ENCODE measurements at places on chromosomes 2 and 18.

DNA sequence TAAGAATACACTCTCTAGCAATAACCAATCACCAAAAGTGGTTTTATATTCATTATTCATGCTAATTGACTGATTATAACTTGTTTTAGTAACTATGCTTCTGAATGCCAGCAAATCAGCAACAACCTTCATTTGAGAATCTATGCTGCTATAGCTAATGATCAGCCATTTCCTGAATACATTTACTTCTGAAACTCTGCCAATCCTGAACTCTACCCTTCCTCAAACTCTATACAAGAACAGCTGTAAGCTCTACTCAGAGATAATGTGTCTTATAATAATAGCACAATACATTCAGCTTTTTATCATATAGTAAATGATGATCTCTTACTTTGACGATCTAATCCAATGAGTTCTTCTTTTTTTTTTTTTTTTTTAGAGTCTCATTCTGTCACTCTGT lies 85.7 kb upstream of the EPAS1 start:
- no peak for DNase-seq

- no peak for DNase-seq
Observed at GRCh38 chr2:205500065-205500464, 182.2 kb upstream of the NRP2 start.

- DNase-seq = no peak
Observed at GRCh38 chr2:222576171-222577081, 79.5 kb downstream of the FARSB start.

GRCh38 chr2:43939695-43940256 lies 56.0 kb downstream of the LRPPRC start:
- no peak for DNase-seq

DNA sequence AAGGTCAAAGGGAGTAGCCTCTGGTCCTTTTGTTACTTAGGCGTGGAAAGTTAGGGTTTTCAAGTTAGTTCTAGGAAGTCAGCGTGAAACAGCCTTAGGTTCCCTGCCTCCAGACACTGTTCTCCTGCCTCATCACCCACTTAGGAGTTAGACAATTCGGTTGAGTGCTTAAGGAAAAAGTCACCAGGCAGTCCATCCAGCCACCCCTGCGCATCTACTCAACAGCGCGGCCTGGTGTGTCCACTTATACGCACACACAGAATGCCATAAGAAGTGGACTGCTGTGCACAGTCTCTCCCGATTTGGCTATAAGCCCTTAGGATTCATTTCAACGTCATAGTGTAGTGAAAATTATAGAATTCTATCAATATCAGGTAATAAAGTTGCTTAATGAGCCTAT lies 470.8 kb upstream of the TNP1 start:
- no peak for DNase-seq

DNA sequence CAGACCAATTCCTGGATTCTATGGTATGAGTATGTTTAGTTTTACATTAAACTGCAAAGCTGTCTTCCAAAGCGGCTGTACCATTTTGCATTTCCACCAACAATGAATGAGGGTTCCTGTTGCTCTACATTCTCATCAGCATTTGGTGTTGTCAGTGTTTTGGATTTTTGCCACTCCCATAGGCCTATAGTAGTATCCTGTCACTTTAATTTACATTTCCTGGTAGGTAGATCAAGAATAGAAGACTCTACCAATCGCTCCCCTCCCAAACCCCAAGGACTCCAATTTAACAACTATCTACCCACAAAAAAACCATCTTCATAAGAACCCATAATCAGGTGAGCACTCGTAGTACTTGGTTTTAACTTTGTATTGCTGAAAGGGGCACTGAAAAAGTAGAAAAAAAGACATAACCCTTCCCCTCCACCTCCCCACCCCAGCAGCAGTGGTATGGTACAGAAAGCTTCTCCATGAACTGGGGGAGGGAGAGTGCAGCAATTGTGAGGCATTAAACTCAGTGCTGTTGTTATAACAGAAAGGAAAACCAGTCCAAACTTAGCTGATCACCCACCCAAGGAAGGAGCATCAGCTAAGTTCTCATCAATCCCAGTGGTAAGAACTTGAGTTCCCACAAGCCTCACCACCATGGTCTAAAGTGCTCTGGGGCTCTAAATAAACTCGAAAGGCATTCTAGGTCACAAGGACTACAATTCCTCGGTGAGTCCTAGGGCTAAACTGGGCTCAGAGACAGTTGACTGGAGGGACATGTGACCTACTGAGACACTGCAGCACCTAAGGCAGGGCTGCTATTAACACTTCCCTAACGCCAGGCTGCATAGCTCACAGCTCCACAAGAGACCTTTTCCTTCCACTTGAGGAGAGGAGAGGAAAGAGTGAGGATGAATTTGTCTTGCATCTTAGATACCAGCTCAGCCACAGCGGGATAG lies 35.5 kb upstream of the CYTIP start:
- no peak for DNase-seq

GRCh38 chr2:32452338-32453064 lies 95.7 kb downstream of the BIRC6 start:
- no peak for DNase-seq

DNA sequence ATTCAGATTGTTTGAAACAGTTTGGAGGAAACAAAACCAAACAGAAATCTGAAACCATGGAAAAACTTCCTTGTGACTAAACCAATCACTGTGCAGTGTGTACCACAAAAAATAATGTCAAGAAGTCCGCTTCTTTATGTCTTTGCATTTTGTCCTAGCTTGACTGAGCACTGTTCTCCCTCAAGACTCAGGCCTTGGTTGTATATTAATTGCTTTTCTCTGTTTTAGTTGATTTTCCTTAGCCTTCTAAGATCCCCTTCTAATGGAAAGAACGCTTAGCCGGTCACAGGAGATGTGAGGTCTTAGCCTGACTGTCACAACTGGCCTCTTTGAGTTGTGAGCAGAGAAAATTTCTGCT lies 56.6 kb downstream of the LCLAT1 start:
- DNase-seq = no peak

DNA sequence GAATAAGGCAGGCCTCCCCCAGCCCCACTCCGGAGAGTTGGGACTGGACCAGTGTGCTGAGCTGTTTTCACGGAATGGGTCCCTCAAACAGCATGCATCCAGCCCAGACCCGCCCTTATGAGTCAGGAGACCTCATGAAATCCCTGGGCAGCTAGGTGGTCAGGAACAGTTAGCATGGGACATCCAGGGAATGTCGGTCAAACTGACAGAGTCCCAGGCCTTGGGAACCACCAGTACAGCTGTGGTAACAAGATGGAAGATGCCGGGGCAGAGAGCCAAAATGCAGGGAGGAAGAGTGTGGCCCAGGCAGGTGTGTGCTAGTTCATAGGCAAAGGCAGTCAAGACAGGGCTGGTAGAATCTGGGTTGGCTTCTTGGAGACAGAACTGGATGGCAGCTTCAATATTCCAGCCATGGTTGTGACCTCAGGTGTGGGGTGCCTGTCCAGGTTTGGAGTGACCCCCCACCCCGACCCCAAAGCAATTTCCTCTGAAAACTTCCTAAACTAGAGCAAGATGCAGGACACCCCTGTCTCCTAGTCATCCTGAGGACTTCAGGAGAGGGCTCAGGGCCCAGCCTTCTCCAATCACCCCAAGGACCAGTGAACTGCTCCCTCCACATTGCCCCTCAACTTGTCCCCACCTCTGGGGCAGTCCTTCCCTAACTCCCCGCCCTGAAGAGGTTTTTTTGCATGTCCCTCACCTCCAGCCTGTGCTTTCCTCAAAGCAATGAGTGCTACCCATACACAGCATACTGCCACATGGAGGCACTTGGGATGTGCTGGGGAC lies 46.5 kb downstream of the KCNIP3 start:
- DNase-seq = no peak

- no peak for DNase-seq
Observed at GRCh38 chr18:12312976-12313375, 4.9 kb downstream of the TUBB6 start.

DNA sequence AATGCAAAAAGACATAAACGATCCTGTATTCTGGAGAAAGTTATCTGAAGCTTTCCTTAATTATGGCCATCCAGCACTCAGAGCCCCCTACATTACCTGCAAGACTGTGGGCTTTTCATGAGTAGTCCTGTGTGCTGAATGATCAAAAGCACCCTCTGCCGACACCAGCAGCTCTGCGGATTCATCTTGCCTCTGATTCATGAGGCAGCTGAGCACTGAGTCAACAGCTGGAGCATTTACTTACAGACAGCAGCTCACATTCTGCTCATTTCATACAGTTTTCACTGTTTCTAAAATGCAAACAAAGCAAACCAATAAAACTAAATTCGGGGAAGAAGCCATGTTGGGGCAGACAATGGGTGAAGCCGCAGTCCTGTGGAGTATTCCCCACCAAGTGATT lies 886.5 kb downstream of the CNTNAP5 start:
- DNase-seq = no peak

GRCh38 chr2:108363908-108364225 lies 13.9 kb upstream of the SULT1C4 start:
- no peak for DNase-seq

- DNase-seq = peak; percentile 26
Observed at GRCh38 chr2:73700661-73701447, 36.3 kb downstream of the TPRKB start.

GRCh38 chr2:130183512-130184373 lies 1.7 kb downstream of the MZT2B start:
- peak; percentile 39 for DNase-seq

- peak; percentile 66 for DNase-seq
Observed at GRCh38 chr2:152497481-152498052, 162.6 kb downstream of the FMNL2 start.

DNA sequence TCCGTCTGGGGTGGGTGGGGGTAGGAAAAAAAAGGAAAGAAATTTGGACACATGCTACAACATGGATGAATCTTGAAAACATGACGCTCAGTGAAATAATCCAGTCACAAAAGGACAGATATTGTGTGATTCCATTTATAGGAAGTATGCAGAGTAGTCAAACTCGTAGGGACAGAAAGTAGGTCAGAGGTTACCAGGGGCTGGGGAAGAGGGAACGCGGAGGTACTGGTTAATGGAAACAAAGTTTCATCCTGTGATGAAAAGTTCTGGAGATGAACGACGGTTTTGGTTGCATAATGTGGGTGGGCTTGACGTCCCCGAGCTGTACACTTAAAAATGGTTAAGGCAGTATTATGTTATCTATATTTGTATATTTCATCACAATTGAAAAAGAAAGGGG lies 4.5 kb upstream of the SFTPB start:
- DNase-seq = no peak

GRCh38 chr2:10493634-10494281 lies 45.6 kb upstream of the ODC1 start:
- peak; percentile 59 for DNase-seq

GRCh38 chr2:212832211-212833195 lies 293.9 kb upstream of the ERBB4 start:
- DNase-seq = no peak

GRCh38 chr18:46406539-46406932 lies 250.5 kb downstream of the LOXHD1 start:
- DNase-seq = no peak

DNA sequence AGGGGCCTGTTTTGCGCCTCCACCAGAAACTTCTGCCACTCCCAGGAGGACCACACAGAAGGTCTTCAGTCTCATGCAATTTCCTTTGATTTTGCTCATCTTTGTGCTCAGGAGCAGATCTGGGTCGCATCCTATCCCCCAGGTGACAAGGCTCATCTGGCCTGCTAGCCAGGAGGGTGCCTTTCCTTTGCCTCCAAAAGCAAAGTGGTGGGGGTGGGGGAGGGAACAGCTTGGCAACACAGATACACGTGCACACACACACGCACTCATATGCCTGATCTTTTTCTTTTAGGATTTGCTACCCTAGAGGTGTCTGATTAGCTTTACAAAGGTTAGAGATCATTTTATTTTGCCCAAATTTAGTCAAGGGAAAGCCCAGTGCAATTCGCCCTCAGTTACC lies 13.8 kb upstream of the SPATA3 start:
- DNase-seq = no peak

GRCh38 chr2:176443946-176444345 lies 174.7 kb downstream of the MTX2 start:
- DNase-seq = no peak

- DNase-seq = no peak
Observed at GRCh38 chr2:189830510-189830909, 46.3 kb downstream of the PMS1 start.

DNA sequence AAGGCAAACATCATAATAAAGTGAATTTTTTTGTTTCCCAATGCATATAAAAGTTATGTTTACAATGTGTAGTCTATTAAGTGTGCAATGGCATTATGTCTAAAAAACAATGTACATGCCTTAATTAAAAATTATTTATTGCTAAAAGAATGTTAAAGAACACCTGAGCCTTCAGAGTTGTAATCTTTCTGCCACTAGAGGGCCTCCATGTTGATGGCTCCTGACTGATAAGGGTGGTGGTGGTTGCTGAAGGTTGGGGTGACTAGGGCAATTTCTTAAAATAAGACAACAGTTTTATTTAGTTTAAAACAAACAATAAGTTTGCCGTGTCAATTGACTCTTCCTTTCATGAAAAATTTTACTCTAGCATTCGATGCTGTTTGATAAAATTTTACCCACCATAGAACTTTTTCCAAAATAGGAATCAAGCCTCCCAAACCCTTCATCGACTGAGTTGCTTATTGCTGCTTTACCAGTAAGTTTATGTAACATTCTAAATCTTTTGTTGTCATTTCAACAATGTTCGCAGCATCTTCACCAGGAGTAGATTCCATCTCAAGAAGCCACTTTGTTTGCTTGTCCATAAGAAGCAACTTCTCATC lies 32.3 kb downstream of the MAP3K2 start:
- peak; percentile 30 for DNase-seq

GRCh38 chr2:168816369-168816768 lies 13.9 kb downstream of the NOSTRIN start:
- DNase-seq = no peak

DNA sequence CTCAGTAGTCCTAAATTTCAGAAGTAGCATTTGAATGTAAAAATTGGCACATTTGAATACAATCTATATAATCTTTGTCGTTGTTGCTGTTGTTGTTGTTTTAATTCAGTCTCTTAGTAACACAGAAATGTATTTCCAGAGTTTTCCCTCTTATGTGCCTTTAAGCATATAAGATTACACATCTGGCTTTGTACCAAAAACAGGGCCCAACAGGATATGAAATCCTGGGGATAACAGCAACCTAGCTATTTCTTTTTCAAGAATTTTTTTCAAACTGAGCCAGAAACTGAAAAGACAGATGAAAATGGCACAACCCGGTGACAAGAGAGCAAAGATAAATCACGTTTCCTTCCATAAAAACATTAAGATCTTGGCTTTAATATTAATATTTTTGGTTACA lies 906.7 kb downstream of the NRXN1 start:
- no peak for DNase-seq

DNA sequence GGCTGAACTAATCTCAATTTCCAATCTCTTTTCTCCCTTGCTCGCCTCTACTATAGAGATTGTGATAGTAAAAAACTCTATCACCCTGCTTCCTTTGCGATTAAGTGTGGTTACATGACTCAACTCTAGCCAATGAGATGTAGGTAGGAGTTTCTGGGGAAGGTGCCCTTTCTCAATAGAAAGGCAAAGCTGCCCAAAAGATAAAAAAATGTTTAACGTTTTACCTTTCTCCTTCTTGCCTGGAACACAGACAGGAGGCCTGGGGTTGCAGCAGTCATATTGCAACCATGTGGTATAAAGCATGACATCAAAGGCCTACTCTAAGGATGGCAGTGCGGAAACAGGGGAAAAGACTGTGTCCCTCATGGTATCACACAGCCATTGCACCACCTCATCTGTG lies 31.5 kb downstream of the TMEM37 start:
- no peak for DNase-seq

- no peak for DNase-seq
Observed at GRCh38 chr2:150303281-150303680, 184.2 kb downstream of the RND3 start.

- no peak for DNase-seq
Observed at GRCh38 chr2:196437626-196438025, 201.9 kb upstream of the CCDC150 start.
